Activated naive CD4-positive, alpha-beta T cell treated with anti-CD3 and anti-CD28 coated beads, Interleukin-2, amount 50 U/mL, for 72 hours (primary cell): ENCODE measurements at places on chromosomes 5 and 9.

- no peak for DNase-seq
Observed at GRCh38 chr5:122054266-122054665, 23.8 kb downstream of the LOX start.

- no peak for DNase-seq
Observed at GRCh38 chr9:133661846-133662540, 25.8 kb downstream of the DBH start.

GRCh38 chr5:34562791-34563190 is 93.3 kb upstream of the RAI14 start:
- DNase-seq, result no peak

DNA sequence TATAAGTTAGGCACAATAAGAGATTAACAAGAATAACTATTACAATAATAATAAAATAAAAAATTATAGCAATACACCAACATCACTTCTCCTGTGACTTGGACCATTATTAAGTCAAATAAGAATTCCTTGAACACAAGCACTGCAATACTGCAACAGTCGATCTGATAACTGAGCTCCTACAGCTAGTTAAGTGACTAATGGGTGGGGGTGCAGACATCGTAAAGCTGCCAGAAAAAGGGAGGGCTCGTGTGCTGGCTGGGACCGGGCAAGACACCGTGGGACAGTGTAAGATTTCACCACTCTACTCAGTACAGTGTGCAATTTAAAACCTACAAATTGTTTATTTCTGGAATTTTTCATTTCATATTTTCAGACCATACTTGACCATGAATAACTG is 78.8 kb downstream of the SNX24 start:
- DNase-seq, result no peak

GRCh38 chr5:3350781-3351180 is 244.9 kb upstream of the IRX1 start:
- no peak for DNase-seq

- DNase-seq, result no peak
Observed at GRCh38 chr9:13491493-13492424, 212.3 kb upstream of the MPDZ start.

DNA sequence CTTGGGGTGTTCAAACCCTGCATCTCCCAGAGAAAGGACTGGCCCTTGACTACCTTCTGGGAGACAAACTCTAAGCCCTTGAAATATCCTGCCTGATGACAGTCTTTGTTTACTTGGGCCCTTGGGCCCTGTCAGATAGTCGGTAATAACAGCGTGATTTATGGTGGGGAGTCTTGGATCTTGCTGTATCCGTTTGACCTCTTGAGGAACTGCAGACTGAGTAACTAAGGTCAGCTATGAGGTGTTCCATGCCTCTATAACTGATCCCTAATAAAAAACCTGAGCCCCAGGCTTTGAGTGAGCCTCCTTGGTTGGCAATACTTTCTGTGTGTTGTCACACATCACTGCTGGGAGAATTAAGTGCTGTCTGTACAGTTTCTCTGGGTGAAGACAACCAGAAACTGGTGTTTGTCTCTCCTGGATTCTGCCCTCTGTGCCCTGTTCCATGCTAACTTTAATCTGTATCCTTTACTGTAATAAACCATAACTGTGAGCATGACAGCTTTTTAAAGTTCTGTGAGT is 56.2 kb upstream of the ANKRD33B start:
- DNase-seq, result no peak

DNA sequence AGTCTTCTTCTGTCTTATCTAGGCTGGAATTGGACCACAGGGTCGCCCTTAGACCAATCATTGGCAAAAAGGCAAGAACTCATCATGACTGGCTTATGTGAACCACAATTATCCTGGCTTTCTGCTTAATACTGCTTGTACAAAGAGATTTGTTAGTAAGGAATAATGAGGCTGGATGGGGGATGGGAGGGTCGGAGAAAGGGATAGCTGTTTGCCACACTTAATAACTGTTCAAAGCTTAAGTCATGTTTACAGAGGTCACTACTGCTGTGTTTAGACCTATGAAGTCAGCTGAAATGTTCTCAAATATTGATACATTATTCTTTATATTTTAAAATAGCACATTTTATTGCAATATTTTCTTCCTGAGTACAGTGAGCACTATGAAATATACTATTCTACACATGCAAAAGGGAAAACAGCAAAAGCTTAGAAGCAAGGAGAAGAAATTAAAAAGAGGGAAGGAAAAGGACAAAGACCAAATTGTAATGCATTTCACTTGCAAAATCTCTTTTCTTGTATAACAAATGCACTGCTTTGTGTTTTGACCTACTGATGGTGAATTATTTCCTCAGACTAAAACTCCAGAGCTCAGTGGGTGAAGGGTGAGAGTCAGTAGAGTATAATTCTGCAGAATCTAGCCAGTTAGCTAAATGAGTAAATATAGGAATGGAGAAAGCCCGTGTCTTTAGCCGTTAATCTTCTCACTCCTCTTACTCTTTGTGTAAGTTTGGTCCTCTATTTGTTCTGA is 404.9 kb upstream of the ZNF608 start:
- DNase-seq, result no peak

DNA sequence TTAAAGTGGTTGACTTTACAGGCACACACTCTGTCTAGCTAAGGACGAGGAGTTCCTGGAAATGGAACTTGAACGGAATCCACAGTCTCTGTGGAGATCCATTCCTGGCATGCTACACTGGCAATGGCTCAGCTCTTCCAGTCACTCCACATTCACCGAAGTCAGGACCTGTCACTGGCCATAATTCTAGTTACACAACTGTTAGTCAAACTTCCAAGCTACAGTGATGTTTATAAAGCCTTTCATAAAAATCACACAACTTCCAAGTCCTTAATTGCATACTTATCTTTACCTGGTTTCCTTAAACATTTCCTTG is 15.7 kb downstream of the CDC14B start:
- DNase-seq, result no peak
